ENCODE measurements at places on chromosomes 3 and 15.

GRCh38 chr3:194101592-194102432 lies 34.1 kb upstream of the HES1 start:
- DNase-seq = no peak

DNA sequence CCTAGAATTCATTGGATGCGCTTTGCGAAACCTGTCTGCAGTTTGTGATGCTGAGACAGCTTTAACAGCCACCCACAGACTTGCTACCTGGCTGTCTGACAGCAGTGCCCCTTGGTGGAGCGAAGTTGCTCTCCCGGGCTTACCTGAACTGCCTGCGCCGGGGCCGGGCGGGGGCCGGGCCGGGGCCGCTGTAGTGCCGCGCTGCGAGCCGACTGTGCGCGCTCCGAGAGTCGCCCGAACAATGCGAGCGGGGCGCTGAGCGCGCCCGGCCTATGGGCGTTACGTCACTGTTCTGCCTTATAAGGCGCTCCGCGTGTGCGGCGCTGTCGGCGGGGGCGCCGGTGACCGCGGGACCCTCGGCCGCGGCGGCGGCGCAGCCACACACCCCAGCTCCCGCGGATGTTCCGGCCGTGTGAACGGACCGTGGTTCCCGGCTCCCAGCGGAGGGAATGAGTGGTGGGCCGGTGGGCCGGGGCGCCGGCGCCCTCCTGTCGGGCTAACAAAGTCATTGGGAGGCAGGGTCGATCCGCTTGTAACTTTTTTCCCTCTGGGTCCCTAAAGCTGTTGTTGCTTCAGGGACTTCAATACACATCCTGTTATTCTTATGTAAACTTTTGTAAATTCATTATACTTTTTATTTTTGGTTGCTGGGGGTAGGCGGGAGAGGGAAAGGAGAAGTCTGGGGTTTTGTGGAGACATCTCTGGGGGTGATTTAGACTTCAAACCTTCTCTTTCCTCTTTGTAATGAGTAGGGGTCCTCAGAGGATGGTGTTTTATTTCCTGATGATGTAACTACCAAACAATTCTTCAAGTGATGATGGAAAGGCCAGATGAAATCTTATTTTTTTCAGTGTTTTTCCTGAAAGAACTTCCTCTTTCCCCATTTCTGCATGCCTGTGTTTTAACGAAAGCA lies 58.5 kb downstream of the CMSS1 start:
- DNase-seq = peak; percentile 59

- DNase-seq = no peak
Observed at GRCh38 chr3:157393113-157393512, 43.5 kb upstream of the PTX3 start.

GRCh38 chr15:75431682-75432081 lies 19.8 kb downstream of the SIN3A start:
- no peak for DNase-seq

DNA sequence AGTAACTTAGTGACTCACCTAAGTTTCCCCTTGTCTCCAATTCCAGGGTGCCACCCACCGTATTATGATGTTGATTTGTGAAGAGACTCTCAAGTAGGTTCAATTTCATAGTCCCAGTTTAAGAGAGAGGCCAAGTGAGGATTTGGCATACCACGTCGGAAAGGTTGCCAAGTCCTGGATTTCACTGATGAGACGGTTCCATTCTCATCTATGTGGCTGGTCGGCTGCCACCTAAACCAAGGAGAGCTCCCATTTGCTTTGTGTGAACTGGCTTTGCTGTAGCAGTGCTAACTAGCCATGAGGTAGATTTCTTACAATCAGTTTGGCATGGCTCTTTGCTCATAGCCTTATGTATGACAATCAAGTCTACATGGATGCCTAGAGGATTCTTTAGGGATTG lies 653.6 kb downstream of the NLGN1 start:
- no peak for DNase-seq

GRCh38 chr15:72925661-72926060 lies 126.6 kb upstream of the NEO1 start:
- DNase-seq = no peak

- no peak for DNase-seq
Observed at GRCh38 chr3:155651489-155652218, 93.2 kb downstream of the PLCH1 start.

GRCh38 chr3:42745291-42745745 lies 27.7 kb downstream of the CCDC13 start:
- DNase-seq = no peak

DNA sequence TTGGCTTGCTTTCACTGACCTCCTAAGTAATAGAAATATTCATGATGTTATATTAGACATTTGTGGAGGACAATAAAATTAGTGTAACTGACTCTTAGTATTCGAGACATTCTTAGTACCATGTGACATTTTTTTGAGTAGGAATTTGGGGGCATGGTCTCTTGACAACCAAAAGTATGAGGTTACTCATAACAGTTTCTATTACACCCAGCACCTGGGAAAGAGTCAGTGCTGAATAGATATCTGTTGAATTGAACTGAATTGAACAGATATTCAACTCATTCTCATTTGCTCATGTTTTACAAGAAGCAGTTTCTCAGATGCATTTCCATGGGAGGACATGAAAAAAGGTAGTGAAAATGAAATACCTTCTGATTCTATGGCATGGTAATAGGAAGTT lies 84.4 kb downstream of the CMSS1 start:
- DNase-seq = no peak

DNA sequence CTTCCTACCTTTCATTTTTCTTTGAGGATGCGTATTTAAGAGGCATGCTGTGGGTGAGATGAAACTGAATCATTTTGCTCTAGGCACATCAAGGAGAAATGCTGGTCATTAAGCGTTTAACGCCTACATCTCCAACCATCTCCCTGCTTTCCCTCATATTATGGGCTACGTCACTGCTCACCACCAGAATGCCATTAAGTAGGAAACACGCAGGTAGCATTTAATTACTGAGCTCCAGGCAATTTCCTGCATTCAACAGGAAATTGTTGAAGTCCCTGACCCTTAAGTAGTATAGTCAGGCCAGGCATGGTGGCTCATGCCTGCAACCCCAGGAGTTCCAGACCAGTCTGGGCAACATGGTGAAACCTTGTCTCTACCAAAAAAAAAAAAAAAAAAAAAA lies 66.1 kb downstream of the CHSY1 start:
- no peak for DNase-seq

DNA sequence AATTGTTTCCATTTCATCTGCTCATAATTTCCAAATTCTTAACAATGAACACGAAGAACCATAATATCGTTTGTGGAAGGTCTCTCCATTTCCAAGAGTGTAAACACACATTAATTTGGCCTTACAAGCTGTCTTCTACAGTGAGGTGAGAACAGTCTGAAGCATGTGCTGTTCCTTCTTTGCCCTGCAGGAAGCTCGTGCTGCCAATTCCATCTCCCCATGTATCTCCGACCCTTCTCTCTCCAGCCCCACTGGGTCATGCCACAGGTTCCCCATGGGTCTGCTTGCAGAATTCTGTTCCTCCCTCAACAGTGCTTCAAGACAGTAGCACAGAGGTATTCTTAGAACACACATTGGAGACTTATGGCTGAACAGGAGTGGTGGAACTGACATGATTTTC lies 70.5 kb downstream of the CHSY1 start:
- no peak for DNase-seq

DNA sequence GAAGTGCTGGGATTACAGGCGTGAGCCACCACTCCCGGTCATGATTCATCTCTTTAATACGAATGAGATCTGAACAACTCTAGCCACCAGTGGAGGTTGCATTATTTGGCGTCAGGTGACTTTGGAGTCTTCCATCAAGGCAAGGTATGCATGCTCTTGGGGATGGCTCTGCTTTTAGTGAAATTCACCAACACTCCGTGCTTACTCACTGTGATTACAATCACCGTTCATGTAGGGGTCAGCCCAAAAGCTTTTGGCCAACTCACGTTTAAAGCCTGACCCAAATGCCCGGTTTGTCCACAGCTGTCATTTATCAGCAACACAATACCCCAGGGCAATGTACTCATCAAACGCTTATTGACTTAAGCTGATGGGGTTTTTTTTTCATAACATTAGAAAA lies 155.4 kb downstream of the PDZRN3 start:
- no peak for DNase-seq

DNA sequence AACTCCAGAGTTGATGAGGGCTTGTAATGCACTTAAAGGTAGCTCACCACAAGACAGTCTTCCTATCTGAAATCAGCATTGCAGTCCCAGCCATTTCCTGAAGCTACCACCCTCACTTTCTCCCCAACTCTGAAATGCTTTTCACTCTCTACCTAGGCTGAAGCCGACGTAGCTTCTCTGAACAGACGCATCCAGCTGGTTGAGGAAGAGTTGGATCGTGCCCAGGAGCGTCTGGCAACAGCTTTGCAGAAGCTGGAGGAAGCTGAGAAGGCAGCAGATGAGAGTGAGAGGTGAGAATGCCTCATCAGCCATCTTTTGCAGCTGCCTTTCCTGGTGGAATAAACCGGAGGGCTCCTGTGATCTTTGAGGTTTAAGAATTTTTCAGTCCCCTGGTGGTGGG lies 14.3 kb downstream of the TPM1 start:
- DNase-seq = no peak

- DNase-seq = no peak
Observed at GRCh38 chr3:84825817-84826216, 133.0 kb upstream of the CADM2 start.

DNA sequence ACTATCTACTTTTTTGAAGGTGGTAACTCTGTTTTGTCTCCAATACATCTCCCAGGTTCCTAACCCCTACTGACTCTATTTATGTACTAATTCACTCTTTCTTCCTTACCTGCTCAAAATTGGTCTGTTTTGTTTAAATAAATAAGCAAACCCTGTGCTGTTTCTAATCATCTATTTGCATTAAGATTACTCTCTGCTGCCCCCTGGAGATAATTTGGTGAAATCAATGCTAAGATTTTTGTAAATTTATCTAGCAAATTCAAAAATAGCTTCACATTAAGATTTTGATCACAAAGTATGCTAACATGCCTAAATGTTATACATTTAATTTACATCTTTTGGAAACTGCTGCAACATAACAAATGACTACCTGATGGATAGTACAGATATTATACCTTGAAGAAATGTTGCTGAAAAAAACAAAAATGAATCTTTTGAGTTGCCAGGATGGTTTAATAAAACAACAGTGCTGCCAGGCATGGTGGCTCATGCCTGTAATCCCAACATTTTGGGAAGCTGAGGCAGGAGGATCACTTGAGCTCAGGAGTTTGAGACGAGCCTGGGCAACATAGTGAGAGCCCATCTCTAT lies 4.4 kb upstream of the CD200R1 start:
- no peak for DNase-seq

- DNase-seq = no peak
Observed at GRCh38 chr3:25713341-25713985, 48.8 kb upstream of the TOP2B start.

GRCh38 chr3:117261983-117262421 lies 552.4 kb downstream of the TUSC7 start:
- DNase-seq = no peak

GRCh38 chr3:178302966-178303930 lies 233.0 kb upstream of the KCNMB2 start:
- DNase-seq = no peak

- DNase-seq = no peak
Observed at GRCh38 chr3:27507111-27507510, 22.9 kb upstream of the SLC4A7 start.

DNA sequence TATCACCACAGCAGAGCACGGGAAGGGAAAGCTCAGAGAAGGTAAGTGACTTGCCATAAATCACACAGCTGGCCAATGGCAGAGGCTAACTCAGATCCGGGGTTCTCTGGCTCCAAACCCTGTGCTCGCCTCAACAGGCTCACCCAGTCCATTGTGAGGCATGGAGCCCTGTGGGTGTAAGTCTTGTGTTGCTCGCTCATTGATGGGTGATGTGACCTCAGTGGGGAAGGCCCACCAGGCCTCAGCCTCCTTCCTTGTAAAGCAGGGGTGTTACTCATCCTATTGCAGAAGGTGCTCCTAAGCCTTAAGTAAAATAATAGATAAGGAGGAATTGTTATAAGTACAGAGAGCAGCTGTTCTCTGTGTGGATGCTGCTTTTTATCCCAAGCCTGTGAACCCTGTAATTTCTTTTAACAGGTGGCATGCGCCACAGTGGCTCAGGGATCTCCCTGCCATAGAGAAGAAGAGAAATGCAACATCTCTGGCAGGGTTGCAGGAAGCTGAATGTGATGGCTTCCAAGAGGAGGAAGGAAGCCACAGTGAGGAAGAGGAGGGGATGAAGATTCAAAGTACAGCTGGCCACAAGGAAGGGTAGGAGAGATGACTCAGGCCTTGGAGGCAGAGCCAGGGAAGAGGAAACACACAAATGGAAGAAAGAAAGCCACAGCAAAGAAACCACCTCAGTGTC lies 30.9 kb upstream of the SPSB4 start:
- no peak for DNase-seq

DNA sequence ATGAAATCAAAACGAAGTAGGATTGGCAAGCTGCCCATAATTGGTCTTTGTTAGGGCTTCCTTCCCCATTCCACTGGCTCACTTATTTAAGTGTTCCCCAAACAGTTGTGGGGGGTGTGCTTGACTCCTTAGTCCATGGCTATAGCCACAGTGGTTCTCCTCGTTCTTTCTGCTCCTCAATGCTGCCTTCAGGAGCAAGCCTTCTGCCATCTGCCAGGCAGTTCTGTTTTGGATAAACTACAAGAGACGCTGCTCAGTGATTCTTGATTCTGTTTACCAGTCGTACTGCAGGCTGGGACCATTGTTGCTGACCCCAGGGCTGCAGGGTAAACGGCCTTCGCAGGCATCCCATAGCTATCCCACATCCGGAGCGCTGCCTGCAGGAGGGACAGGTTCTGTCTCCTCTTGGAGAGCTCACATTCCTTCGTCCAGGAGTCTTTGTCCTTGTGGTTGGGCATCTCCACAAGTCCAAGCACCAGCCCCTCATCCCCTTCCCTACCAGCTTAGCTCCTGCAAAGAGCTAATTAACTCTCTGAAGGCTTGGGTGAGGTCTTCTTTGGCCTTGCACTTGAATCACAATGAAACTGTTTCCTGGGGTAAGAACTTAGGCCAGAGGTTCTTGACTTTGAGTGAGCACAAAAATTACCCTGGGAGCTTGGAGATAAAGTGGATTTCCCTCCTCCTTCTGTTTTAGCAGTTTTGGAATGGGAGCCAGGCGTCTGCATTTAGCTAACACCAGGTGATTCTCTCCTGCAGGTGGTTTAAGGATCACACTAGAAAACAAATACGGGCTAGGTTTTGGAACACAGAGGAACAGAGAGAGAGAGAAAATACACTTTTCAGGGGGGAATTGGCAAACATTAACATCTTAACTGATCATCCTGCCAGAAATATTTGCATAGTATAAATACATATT lies 114.9 kb downstream of the SV2B start:
- no peak for DNase-seq

DNA sequence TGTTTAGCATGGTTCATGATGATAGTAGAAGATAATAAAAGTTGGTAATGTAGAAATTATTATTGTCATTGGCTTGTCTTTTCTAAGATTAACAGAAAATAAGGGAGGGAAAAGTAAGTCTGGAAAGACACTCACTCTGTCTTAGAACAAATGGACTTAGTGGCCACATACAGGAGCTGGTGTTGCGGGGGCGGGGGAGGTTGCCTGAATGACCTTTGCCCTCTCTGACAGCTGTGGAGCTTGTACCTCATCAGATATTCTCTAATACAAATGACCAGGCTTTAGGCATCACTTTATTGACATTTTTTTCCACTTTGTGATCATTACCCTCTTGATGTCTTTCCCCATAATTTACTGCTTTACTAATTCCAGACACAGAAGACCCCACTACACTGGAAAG lies 5.9 kb downstream of the TAGLN3 start:
- DNase-seq = no peak

GRCh38 chr3:180018543-180018942 lies 18.2 kb downstream of the PEX5L start:
- no peak for DNase-seq
